ENCODE measurements at places on chromosomes 6 and 20.
A peak's percentile ranks its signal among the peaks of the same experiment; 100 is the strongest.

DNA sequence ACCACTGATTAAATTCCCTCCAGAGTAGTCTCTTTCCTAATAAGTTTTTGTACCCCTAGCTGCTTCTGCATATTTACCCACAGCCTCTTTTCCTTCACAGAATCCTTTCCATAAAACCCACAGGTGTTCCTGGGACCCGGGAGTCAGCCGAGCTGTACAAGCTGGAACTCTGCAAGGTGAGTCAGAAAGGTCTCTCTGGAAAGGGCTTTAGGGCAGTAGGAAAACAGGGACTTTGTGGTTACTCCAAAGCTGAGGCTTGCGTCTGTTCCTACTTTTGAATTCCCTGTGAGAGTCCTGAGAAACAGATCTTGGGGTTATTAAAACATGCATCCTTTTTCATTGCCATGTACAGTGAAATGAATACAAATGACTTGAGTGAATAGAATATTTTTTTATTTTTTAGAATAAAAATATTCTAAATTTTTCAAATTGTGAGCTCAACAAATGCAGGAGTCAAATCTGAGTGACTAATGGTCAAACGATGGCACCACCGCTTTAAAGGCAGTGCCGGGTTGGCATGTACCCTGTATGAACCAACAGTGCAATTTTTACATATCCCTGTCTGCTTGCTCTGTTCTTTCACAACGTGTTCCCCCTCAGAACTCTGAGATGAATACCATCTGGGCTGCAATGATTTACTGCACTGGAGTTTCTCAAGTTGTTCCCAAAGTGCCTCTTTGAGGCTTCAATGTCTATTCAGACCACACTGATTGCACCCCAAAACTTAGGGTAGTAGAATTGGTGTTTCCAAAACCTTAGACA is 78.4 kb downstream of the GFRAL start:
- DNase-seq, result no peak

- DNase-seq, result no peak
These were observed 555.3 kb upstream of the CHD6 start for GRCh38 chr20:42173440-42173839.

- no peak for DNase-seq
These were observed 31.2 kb downstream of the SRSF3 start for GRCh38 chr6:36625158-36625919.

DNA sequence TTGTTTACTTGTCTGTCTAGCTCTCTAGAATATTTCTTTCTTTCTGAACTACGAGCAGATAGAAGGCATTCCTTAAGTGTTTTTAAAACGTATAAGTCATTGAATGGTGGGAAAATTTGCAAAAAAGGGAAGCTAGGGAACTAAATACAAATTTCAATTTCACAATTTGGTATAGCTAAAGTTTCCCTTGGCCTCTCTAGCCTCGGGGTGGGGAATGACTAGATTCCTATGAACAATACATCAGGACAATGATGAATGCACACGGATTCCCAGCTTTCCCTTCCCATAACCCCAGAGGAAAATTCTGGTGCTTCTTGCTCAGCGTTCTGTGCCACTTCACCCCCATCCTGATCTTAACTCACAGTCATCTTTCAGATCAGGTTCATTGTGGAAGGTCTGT is 113.3 kb upstream of the ASF1A start:
- DNase-seq, result no peak

- no peak for DNase-seq
These were observed 135.7 kb downstream of the BTBD3 start for GRCh38 chr20:12053353-12053752.

GRCh38 chr20:43958626-43959025 is 44.0 kb downstream of the TOX2 start:
- DNase-seq, result no peak

- no peak for DNase-seq
These were observed 30.2 kb upstream of the DACT2 start for GRCh38 chr6:168349718-168350210.

GRCh38 chr6:111011360-111012142 is 29.7 kb downstream of the RPF2 start:
- no peak for DNase-seq

GRCh38 chr20:51272401-51272800 is 249.5 kb upstream of the KCNG1 start:
- DNase-seq, result no peak

- DNase-seq, result no peak
These were observed 5.7 kb downstream of the TUBB2A start for GRCh38 chr6:3151691-3152090.

- no peak for DNase-seq
These were observed 20.9 kb downstream of the SLC9A8 start for GRCh38 chr20:49833483-49833882.

- no peak for DNase-seq
These were observed 129.9 kb downstream of the FYN start for GRCh38 chr6:111743360-111743759.

DNA sequence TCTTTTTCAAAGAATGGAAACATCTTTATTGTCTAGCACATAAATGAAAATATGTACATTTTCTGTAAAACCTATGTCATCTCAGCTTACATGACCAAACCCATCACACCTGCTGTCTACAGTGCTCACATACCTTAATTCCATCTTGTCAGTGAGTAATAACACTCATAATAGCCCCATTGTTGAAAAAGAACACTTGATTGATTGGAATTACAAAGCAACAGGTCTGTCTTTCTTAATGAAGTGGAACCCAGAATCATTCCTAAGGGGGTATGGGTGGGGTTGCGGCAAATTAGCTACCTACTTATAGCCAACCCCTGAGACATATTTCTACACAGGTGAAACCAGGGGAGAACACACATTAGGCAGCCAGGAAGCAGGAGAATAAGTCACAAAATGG is 20.2 kb downstream of the ADGRF4 start:
- DNase-seq, result no peak

DNA sequence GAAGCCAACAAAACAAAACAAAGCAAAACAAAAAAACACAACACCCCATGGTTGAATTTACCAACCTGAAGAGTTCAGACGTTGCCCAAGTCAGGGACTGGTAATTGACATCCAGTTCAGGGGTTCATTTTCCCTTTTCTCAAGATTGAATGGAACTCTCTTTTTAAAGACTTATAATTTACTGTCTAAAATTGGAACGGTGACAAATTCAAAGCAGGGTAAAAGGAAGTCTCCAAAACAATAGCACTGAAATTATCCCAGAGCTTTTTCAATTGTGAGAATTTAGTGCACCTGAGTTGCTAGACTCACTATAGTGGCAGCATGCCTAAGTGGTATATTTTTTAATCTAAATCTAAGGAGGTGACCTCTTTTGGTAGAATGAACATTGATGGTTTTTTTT is 90.9 kb upstream of the PREP start:
- no peak for DNase-seq

DNA sequence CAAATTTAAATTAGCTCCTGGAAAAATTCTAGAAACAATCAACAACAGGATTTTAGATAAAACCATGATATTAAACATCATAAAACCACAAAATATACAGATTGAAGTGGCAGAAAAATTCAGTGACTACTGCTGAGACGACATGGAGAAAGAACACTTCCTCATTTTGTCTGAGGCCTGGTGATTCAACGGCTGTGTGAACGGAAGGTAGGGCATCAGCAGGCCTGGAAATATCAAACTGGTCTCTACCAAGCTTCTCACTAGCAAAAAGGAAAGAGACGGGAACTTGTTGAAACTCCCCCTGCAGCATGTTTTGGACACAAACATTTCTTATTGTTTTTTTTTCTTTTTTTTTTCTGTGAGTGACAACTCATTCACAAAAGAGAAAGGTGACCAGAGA is 58.0 kb upstream of the AHI1 start:
- no peak for DNase-seq

DNA sequence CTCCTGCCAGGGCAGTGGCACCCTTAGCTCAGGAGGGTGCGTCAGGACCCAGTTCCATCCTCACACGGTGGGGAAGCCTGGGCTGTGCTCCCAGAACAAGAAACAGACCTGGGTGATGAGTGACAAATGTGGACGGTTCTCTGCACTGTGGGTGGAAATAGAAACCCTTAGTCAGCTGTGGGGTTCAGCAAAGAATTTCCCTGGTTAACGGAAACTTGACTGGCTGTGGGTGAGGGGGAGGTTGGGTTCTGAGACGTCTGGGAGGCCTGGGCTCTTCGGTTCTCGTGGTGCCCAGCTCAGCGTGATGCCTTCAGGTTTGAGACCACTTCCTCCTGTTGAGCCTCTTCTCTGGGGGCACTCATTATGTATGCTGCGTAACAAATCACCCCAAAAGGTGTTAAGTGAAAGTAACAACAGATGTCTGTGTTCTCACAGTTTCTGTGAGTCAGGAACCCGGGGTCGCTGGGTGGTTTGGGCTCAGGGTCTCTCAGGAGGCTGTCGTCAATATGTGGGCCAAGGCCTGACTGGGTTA is 53.1 kb upstream of the FAM83D start:
- DNase-seq, result peak; percentile 72

- no peak for DNase-seq
These were observed 12.8 kb downstream of the ADNP start for GRCh38 chr20:50918403-50918802.

DNA sequence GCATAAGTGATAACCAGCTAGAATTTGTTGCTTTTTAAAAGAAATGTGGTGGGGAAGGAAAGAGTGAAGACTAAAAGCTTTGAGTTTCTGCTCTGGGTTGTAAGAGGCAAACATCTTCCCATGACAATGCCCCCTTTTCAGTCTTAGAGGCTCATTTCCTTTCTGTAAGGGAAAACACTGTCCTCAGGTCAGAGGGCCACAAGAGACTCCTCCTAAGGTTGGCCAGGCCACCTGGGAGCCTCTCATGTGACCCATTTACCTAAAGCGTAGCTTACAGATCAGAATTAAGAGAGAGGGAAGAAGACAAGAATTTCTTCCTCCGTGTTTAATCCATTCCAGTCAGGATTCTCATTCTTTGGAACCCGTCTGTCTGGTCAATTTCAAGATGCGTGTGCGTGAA is 220.4 kb upstream of the HEY2 start:
- DNase-seq, result no peak

- DNase-seq, result no peak
These were observed 193.8 kb upstream of the PRSS16 start for GRCh38 chr6:27053738-27054137.

GRCh38 chr6:15577550-15578171 is 85.2 kb downstream of the DTNBP1 start:
- DNase-seq, result no peak

- DNase-seq, result no peak
These were observed 28.2 kb upstream of the PLAGL1 start for GRCh38 chr6:144036064-144036834.

GRCh38 chr6:14921170-14921569 is 324.7 kb upstream of the JARID2 start:
- no peak for DNase-seq

- DNase-seq, result no peak
These were observed 258.8 kb downstream of the SMOC2 start for GRCh38 chr6:168699631-168700295.

DNA sequence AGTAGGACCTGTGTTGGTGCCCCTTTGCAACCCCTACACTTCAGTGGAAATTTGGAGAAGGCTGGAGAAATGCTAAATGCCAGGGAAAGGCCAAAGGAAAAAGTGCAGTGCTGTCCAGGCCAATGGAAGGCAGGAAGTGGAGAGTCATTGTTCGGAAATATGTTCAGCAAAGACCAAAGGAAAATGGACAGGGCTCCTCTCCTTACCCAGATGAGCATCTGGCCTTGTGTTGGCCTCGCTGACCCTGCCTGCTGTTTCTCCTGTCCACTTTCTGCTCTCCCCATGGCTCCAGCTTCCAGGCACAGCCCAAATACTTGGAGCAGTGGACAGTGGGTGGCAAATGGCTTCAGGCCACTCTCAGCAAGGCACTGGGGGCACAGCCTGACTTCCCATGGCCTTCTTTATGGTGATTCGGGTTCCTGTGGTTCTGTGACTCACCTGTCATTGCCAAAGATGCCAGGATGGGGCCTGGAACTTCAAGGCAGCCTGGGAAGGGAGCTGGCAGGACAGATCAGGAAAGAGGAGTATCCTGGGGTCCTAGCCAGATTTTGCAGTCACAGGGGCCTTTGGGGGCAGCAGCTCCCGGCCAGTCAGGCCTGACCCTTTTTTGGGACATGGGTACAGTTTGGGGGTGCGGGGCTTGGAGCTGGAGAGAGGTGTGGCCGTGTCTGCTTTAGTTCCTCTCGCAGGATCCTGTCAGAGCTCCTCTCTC is 190.9 kb upstream of the SLC24A3 start:
- DNase-seq, result no peak

GRCh38 chr20:21280522-21281016 is 22.6 kb upstream of the XRN2 start:
- no peak for DNase-seq

DNA sequence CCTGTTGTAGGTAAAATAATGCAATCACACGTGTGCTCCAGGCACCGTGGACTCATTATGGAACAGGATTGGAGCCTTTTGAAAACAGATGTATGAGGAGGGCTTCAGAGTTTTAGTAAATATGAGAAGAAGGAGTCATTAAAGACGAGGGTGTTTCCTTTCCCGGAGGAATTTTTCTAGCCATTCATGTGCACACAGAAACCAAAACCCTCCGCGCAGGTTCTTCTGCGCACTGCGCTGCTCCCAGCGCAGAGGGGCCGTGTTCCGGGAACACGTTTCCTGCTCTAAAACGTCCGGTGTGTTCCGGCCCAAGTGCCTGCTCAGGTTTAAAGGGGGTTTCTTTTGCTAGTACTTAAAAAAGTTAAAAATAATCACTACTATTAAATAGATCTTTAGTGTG is 11.6 kb downstream of the GPR31 start:
- no peak for DNase-seq

DNA sequence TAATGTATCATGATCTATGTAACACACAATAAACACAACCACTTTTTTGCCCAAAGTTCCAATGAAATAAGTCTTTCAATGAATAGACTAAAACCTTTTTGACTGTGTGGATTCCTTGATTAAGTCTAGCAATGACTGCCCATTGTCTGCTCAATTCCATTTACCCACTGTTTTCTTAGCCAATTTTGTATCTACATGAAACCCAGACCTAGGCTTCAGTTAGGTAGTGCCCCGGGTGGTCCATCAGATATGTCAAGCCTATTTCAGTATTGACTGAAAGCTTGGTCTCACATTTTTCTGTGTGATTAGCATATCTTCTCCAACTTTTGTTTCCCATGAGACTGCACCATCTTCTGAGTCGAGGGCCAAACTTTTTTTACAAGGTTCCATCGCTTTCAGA is 615.0 kb downstream of the C6orf118 start:
- no peak for DNase-seq

GRCh38 chr6:99032396-99032795 is 84.7 kb upstream of the FBXL4 start:
- no peak for DNase-seq

Data from activated CD8-positive, alpha-beta memory T cell treated with anti-CD3 and anti-CD28 coated beads for 48 hours (primary cell).